ENCODE measurements at places on chromosomes 12 and 14.

DNA sequence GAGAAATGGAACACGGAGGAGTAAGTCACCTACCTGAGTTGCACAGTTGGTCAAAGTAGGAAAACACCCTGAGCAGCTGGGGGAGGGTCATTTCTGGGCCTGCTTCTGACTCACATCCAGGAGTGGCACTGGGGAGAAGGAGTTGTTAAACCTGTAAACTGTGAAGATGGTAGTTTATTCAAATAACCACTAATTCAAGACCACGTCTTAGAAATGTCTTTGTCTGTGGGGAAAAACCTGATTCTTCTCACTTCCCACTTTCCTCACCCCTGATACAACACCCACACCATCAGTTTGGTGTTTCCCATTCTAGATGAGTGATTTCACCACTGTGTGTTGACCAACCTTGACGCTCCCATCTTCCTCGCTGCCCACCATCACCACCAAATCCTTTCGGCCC lies 207.1 kb downstream of the ANO4 start:
- no peak for DNase-seq

GRCh38 chr12:50039151-50039835 lies 14.0 kb upstream of the RACGAP1 start:
- DNase-seq: no peak

- no peak for DNase-seq
These were observed 73.9 kb downstream of the RPS6KA5 start for GRCh38 chr14:90986510-90986909.

GRCh38 chr14:23454445-23454856 lies 15.1 kb upstream of the NGDN start:
- no peak for DNase-seq

- DNase-seq: peak; percentile 88
These were observed 32.8 kb downstream of the ARID4A start for GRCh38 chr14:58331111-58331510.

- DNase-seq: no peak
These were observed 36.3 kb downstream of the RIN3 start for GRCh38 chr14:92549859-92550230.
